SK-N-MC (cell line): ENCODE measurements at places on chromosomes 6 and 20.

DNA sequence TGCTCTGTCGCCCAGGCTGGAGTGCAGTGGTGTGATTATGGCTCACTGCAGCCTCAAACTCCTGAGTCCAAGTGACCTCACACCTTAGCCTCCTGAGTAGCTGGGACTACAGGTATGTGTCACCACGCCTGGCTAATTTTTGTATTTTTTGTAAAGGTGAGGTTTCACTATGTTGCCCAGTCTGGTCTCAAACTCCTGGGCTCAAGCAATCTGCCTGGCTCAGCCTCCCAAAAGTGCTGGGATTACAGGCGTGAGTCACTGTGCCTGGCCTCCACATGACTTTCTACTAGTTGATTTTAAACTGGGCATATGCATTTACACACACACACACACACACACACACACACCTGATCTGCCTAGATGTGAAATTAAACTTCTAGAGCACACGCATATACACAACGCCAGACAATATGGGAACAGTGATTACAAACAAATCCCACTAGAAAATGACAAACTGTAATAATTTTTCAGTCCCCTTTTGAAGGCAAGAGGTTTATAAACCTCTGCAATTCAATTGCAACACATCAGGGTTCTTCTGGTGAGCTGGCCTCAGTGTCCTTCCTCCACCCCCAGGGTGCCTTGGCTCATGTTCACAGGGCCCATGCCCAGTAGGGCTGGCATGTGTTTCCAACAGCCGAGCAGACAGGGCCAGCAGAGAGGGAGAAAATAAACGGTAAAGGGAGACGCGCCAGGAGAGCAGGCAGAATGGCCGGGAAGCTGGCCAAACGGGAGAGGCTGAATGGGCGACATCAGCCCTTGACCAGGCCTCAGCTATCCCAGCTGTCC lies 31.2 kb downstream of the PARD6B start:
- DNase-seq, result no peak

- DNase-seq, result no peak
Observed at GRCh38 chr20:32333988-32334885, 23.9 kb upstream of the ASXL1 start.

- peak; percentile 73 for DNase-seq
Observed at GRCh38 chr6:110285306-110286060, 72.7 kb downstream of the METTL24 start.

DNA sequence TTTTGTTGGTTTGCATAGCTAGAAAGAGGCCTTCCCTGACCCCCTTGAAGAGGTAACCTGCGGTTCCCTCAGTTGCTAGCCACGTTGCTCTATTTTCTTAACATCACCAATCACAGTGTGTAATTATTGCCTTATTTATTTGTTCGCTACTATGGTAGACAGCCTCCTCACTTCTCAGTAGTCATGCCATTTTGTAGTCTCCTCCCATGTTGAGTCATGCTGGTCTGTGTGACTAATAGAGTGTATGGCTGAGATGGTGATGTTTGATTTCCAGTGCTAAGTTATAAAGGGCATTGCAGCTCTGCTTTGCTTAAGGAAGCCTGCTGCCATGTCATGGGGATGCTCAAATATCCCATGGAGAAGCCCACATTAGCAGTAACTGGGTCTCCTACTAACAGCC lies 236.6 kb upstream of the CHD6 start:
- DNase-seq, result no peak

- DNase-seq, result no peak
Observed at GRCh38 chr6:28343898-28344677, 5.7 kb upstream of the ZKSCAN3 start.

GRCh38 chr6:64504503-64504902 lies 868.9 kb downstream of the PHF3 start:
- no peak for DNase-seq

DNA sequence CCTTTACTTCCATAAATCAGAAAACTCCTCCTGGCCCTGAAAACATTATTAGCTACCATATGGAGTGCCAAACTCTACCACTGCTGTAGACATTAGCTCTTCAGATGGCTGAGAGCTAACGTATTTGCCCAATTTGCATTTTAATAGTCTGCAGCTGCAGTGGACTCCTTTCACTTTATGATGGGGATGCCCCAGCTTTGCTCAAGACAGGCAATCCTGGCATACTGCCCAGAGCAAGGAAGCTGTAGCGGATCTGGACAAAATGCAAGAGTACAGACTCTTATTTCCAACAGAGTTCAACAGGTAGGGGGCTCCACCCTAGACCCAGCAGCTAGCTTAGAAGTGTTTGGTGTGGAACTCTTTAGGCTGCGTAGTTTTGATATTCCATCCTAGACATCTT lies 246.7 kb downstream of the FOXC1 start:
- peak; percentile 68 for DNase-seq

DNA sequence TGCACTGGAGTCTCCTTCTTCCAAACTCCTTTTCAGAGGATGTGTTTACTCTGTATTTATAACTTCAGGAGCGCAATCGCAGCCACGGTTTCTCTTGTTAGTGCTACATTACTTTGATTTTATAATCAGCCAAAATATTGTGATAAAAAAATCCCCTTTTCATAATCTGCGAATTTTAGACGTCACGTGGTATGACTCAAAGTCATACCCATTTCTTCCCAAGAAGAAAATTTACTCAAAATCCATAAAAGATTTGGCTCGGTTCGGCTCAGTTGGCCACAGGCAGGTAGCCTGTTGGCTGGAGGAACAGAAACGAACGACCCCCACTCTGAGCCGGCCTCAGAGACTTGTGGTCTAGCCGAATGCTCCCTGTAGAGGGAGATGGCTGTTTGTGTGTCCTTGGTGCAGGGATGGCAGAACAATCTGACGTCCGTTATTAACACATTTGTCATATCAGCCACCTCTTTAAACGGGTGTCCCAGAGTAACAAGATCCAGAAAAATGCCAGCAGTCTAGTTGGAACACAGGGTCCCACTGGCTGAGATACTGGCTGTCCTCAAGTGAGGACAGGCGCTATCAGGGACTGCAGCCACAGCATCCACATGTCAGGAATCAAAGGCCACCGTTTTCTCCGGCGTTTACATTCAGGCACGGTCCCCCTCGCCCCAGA lies 247.6 kb downstream of the DLL1 start:
- no peak for DNase-seq

GRCh38 chr6:41379306-41379705 lies 43.9 kb downstream of the NCR2 start:
- DNase-seq, result no peak
